GM23248 (cell line): ENCODE measurements at places on chromosomes 2 and 18.
A peak's percentile ranks its signal among the peaks of the same experiment; 100 is the strongest.

DNA sequence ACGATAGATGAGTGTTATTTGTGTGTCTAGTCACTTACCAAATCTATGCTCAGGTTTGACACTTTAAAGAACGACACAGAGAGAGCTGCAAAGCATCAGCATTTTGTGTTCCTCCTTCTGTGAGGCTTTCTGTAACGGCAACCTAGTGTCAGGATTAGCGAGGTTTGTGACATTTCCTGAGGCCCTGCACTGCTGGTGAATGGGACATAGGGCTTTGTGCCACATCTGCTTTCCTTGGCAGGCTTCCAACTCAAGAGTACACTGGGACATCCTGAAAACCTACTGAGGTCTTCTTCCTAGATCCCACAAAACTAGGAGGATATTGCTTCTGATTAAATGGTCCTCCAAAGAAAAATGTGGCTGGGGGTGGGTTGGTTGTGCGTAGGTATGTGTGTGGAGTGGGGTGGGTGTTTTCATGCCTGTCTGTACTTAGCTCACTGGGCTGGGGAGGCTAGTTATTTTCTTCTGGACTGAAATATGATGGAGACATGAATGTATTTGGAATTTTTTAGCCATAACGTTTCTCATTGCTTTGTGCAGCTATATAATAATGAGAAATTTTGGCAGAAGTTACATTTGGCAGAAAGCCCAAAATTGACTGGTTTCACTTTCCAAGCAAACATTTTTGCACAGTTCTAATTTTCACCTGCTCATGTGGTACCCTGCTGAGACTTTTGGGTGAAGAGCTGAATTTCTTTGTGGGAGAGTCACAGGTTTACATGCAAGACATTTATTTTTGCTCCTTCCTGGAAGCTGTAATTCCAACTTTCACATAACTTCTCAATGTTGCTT is 308.4 kb downstream of the XIRP2 start:
- peak; percentile 45 for DNase-seq

GRCh38 chr2:97713296-97714083 is at the start of gene ZAP70:
ZAP70 (plus strand) TSS chr2:97713576; CDS start chr2:97724037, 10,461 bp downstream.
- DNase-seq: no peak

DNA sequence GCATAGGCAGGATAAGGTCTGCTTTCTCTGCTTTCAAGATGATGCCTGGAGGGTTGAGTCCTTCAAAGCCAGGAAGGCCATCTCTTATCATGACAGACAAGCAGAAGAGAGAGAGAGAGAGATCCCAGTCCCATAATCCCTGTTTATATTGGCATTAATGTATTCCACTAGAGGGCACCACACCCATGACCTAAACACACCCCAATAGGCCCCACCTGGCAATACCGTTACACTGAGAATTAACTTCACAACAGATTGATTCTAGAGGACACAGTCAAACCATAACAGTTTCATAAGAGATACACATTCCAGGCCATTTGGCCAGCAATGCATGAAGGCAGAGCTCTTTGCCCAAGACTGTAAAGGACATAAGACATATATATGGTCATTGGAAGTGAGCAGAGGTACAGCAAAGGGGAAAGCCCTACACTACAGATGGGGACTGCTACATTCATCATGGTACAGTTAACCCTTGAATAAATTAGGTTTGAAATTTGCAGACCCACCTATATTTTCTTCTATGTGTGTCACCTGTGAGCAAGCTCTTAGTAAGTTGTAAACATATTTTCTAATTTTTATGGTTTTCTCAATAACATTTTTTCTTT is 1516.1 kb downstream of the RPIA start:
- peak; percentile 18 for DNase-seq

DNA sequence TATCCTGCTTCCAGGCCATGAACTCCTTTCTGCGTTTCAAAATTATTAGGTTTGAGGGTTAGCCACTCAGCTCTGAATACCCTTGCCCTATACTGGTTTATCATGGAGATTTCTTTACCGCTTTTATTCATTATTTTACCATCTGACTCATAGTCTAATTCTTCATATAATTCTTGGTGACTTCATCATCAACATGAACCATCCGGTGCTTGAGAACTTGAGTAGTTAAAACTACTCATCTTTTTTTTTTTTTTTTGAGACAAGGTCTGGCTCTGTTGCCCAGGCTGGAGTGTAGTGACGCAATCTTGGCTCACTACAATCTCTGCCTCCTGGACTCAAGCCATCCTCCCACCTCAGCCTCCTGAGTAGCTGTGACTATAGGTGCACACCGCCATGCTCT is 94.2 kb upstream of the LHCGR start:
- DNase-seq: peak; percentile 82

GRCh38 chr2:15145046-15145817 is 415.9 kb downstream of the NBAS start:
- DNase-seq: peak; percentile 11

- DNase-seq: no peak
Observed at GRCh38 chr2:73970850-73971471, 13.7 kb upstream of the TET3 start.

DNA sequence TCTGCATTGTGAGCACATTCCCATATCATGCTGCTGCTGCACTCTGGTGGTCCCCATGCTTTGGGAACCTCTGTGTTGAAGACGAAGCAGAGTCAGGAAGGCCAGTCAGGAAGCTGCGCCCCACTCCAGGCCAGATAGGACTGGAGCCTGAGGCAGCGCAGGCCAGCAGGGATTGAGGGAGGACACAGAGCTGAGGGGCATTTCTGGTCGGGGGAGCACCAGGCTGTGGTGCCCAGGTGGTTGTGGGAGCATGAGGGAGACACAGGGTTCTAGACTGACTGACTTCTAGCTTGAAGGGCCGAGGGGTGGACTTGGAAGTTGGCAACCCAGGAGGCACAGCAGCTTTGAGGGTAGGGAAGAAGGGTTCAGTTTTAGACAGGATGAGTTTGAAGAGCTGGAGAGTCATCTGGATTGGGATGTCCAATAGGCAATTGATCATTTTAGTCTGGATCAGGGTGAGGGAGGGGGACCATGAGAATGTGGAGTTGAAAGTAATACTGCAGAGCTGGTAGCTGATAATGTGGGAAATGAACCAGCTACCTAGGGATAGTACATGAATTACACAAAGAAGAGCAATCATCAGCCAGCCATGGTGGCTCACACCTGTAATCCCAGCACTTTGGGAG is 1.4 kb upstream of the ACTG2 start:
- no peak for DNase-seq

DNA sequence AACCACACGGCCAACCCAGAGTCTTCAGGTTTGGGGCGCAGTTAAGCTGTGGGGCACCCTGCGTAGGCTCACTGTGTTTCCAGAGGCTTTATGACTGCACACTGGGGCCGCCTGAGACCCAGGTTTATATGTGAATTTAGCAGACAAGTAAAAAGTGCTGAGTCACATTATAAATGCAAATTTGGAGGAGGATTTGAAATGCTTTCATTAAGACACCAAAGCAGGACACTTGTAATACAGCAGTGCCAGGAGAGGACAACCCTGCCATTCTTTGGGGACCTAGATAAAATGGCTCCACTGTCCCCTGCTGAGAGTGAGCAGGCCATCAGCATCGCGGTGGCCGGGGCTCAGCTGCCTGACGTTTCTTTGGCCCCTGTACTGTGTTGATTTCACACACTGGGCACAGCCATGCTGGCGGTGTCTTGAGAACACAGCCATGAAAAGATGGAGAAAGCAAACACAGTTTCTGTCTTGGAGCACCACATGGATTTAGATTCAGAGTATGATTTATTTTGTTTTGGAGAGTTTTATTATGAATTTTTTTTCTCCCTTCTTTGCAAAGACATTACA is 10.2 kb downstream of the ACKR3 start:
- DNase-seq: no peak
